ENCODE measurements at places on chromosomes 13 and 19.
A peak's percentile ranks its signal among the peaks of the same experiment; 100 is the strongest.

GRCh38 chr13:91417660-91418325, 19.4 kb downstream of the GPC5 start:
- no peak for DNase-seq

DNA sequence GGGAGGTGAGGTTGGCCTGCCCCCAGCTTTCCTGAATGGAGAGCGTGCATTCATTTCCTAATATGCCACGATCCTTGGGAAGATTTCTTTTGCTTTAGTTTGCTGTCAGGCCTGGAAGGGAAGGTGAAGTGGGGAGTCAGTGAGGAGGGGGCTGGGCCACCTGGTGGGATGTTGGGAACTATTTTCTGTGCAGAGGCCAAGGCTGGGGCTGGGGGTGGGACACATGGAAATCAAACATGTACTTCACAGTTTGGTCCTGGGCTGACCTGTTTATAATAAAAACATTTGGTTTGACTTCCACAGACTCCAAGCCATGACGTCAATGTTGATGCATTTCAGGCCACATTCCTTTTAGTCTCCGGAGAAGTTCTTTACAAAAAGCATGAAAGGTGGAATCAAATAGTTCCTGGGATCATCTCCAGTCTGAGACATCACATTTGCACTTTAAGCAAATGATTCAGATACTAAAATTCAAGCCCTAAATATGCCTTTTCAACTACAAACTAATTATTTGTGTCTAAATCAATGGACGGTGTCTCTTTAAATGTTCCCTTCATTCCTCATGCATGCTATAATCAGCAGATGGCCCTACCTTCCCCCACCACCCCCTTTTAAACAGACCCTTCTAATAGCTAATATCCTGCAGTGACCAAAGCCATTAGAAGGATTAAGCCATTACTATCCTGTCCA, 41.5 kb upstream of the MEDAG start:
- no peak for DNase-seq

- DNase-seq: no peak
Observed at GRCh38 chr13:57056601-57057180, 84.0 kb upstream of the PRR20A start.

DNA sequence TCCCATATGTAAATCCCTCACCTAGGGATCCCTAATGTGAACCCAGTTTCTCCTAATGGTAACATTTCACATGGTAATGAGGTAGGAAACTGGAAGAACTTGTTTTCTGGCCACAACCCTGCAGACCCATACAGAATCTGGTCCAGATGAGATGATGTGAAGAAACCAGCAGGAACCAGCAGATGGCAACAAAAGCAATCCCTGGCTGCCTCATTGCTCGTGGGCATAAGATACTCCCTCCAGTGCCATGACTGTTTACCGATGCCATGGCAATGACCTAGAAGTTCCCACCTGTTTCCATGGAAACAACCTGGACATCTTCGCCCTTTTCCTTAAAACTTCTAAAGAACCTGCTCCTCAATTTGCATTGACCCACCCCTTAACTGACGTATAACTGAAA, 1.4 kb upstream of the CD209 start:
- no peak for DNase-seq

GRCh38 chr13:43979492-43979891, 99.8 kb downstream of the LACC1 start:
- no peak for DNase-seq

DNA sequence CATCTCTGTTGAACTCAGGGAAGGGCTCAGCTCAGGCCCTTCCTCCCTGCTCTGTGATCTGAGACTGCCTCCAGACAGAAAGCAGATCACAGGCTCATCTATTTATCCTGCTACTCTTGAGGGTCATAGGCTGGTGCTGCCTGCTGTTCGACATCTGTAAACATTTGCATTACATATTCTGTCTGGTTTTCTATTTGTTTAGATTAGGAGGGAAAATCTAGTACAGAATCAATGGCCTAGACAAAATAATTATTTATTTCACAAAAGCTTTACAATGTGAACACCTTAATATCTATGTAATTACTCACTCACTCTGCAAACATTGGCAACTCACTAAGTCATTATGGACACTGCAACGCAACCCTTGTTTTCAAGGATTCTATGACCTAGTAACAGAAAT, 43.0 kb downstream of the CEP89 start:
- no peak for DNase-seq

GRCh38 chr13:89786531-89786930, 1561.0 kb upstream of the MIR17HG start:
- no peak for DNase-seq

DNA sequence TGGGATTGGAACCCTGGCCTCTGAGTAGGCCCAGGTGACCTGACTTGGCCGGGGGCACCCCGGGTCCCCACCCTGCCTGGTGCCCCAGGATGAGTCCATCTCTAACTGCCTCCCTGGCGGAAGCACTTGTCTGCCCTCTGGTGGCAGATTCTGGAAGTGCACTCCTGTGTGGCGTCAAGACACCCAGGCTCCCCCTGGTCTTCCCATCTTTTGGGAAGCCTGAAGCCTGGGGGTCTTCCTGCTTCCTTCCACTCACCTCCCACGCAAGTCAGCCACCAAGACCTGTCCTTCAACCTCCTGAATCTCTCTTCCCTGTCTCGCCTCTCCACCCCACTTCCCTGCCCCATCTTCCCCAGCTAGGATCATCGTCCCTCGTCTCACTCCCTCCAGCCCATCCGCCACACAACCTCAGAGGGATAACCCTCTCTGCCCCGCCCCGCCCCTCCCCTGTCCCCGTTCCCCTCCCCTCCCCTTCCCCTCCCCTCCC, 7.4 kb downstream of the RABAC1 start:
- DNase-seq: peak; percentile 78

- DNase-seq: no peak
Observed at GRCh38 chr13:75316427-75316826, 165.5 kb downstream of the TBC1D4 start.

- DNase-seq: no peak
Observed at GRCh38 chr19:14150041-14150769, 13.8 kb upstream of the ASF1B start.

GRCh38 chr19:19540064-19540714, 2.1 kb downstream of the CILP2 start:
- peak; percentile 88 for DNase-seq

- DNase-seq: no peak
Observed at GRCh38 chr13:30585748-30586262, 31.9 kb upstream of the USPL1 start.

DNA sequence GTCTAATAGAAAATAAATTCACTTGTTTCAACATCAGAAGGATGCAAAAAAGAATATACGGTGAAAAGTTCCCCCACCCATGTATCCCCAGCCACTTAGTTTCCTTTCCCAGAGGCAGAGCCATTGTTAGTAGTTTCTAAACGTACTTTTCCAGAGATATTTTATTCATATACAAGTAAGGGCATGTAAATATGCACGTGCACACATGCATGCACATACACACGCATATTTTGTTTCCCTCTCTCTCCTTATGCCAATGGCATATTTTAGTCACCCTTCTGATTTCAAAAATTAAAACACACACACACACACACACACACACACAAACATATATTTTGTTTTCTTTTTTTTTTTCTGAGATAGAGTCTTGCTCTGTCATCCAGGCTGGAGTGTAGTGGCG, 147.4 kb downstream of the PDS5B start:
- no peak for DNase-seq

- DNase-seq: no peak
Observed at GRCh38 chr19:4521170-4521887, 3.0 kb upstream of the PLIN4 start.

GRCh38 chr13:85170372-85170771, 628.8 kb downstream of the SLITRK6 start:
- no peak for DNase-seq

DNA sequence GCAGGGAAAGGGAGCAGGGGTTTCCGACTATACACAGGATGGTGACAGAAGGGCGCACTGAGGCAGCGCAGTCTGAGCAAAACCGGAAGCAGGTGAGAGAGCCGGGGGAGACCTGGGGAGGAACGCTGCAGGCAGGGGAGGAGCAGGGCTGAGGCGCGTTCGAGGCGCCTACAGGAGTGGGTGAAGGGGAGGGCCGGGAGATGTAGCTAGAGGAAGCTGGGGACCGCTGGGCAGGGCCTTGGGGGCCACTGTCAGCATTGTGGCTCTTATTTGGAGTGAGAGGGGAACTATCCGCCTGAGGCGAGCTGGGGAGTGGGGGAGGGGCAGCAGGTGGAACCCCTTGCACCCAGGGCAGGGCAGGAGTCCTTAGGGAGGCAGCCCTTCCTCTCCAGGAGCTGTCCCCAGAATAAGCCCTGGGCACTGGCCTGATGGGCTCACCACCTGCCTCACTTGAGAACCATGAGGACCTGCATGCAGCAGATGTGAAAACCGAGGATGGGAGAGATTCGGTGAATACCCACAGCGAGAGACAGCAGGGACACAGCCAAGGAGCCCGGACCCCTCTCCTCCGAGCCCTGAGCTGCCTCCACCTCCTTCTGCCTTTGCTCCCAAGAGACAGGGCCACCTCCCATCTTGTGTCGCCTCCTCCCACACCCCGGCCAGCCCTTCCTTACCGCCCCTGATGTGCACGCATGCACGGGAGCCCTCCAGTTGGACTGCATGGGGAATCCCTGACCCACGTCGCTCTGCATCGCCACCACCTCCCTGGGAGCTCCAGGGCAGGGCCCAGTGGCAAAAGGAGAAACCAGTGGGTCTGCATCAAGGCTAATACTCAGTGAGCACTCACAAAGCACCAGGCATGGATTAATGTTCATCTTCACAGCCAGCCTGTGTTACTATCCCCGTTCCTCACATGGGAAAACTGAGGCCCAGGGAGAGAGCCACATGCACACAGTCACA, 10.3 kb downstream of the AKT2 start:
- no peak for DNase-seq

GRCh38 chr19:4115050-4115817, 8.7 kb downstream of the MAP2K2 start:
- peak; percentile 79 for DNase-seq

DNA sequence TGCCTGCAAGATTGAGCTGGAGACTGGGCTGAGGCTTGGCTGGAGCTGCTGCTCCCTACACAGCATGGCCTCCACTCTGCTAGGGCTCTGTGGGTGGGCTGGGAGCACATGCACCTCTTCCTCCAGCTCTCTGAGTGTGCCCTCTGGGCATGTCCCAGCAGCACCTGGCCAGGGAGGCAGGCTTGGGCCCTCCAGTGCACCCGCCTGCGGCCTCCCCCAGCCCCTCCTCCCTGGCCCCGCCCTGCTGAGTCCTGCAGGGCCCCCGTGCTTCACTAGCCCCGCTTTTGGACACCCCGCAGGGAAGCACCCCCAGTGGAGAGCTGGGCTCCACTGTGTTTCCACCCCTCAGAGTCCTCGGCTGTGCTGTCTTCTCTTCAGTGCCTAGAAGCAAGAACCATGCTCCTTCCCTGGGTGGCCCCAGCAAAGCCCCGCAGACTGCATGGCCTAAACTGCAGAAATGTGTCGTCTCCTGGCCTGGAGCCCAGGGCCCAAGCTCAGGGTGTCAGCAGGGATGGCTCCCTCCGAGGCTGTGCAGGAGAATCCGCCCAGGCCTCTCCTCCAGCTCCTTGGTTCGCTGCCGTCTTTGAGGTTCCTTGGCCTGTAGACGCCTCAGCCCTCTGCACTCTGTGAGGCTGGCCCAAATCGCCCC, 5.0 kb upstream of the TEX29 start:
- no peak for DNase-seq

DNA sequence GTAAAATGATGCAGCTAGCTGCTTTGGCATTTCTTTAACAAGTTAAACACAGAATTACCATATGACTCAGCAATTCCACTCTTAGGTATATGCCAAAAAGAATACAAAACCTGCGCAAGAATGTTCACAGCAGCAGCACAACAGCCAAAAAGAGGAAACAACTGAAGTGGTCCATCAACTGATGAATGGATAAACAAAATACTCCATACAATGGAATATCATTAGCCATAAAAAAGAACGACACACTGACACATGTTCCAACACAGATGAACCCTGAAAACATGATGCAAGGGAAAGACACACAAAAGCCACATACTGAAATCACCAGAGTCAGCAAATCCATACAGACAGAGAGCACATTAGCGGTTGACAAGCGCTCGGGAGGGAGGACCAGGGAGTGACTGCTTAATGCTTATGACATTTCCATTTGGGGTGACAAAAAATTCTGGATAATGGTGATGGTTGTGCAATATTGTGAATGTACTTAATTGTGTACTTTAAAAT, 3.0 kb downstream of the PCID2 start:
- no peak for DNase-seq

GRCh38 chr13:100440751-100441425, 147.7 kb downstream of the GGACT start:
- DNase-seq: no peak

DNA sequence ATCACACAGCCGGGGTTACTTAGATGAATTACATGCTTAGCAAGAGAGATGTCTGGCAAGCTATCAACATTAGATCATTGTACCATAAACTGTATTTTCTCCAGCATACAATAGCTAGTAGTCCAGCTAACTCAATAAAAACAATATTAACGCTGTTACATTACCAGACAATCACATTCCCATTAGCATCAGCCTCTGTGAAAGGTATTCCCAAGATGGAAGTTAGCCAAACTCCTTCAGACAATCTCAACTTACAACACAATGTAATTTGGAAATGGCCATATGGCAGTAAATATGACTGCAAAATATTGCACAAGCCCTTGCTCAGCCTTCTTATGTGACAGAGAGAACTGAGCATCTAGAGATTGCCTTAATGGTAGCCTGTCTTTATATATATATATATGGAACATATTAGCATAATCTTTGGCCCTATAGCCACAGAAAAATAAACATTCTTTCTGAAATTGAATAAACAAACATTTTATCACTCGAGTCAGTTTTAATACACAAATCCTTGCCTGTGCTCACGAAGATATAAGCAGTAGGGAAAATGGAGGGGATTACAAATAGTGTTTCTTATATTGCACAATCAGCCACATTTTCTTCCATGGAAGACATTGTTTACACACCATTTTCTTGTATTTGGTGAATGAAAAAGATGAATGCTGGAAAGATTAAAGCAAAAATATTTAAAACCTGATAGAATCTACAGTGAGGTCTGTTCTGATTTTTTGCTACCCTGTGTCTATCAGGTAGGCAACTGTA, 1060.5 kb downstream of the DIAPH3 start:
- DNase-seq: no peak

DNA sequence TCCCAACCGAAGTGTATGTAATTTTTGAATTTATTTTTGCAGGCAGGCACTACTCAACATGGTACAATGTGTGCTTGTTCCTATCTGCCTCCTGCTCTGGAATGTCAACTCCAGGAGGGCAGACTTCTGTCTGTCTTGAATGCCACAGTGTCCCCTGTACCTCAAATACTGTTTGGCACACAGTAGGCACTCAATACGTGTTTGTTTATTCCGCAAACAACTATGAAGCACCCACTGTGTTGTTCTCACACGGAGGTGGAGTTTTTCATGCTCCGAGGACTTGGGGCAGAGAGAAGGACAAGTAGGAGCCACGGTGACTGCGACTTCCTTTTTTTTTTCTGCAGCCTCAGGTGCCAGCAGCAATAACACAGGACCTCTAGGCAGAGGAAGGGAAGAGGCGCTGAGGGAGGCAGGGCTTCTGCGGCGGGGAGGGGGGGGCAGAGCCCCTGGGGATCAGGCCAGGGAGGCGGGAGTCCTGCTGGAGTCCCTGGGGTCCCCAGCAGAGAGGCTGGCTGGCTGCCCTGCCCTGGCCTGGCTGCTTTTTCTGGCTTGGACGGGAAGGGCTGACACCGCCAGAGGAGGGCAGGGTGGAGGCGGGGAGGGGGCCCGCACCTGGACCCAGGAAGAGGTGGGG, 29.3 kb upstream of the TNFAIP8L1 start:
- no peak for DNase-seq

- DNase-seq: no peak
Observed at GRCh38 chr19:16104722-16105121, 7.0 kb upstream of the RAB8A start.

Measured in mucosa of descending colon (tissue), 3 donors.